ENCODE measurements at places on chromosomes 7 and 10. TPM values are rescaled to one million over a fixed set of nuclear protein-coding genes. Genes with fewer than 3 reads are reported as not detected.
A peak's percentile ranks its signal among the peaks of the same experiment; 100 is the strongest.

PRSS2 gene
- total RNA-seq = not detected

- peak; percentile 39 for DNase-seq
Measured at GRCh38 chr10:78742730-78743615, 325.8 kb upstream of the ZMIZ1 start.

DNA sequence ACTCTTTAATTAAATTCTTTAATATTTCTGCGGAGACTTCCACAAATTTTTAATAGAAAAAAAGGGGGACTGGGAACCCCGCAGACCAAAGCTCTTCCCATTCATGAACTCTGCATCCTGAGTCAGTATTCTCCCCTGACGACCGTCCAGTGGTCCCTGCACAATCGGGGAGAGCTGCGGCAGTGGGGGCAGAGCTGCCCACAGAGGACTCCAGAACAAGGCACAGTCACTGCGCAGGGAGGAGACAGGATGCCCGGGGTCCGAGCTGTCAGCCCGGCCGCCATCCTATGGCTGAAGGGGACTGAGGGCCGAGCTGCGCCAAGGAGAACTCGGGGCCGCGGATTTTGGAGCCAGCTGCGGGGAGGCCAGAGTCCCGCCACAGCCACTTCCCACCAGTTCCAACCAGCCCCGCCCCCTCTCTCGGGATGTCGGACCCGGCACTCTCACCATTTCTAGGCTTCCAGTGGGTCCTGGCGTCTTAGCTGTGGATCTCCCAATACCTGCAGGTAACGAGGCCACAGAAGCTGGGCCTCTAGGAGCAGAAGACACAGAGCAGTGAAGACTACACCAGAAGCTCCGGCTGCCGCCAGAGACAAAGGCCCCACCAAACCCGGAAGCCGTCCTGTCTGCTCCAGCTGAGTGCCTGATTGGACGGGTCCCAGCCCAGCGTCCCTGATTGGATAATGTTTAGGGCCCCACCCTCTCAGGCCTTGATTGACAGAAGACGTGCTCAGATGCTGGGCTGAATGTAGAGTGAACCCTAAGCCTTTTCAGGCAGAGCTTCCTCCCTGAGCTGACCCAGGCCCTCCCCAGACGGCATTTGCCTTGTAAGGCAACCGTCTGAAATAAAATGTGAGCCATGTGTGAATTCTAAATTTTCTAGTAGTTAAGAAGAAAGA is at the start of gene ERV3-1:
ERV3-1 (minus strand) TSS at position 594 of the 899 bp plus-strand sequence. CDS start 13,661 bp downstream, outside the sequence.
- peak; percentile 97 for DNase-seq

AFAP1L2 gene
- total RNA-seq = 0.86 TPM

GRCh38 chr7:4884164-4884563 is 648 bp upstream of the RADIL start:
- DNase-seq = no peak

- DNase-seq = no peak
Measured at GRCh38 chr10:43570971-43571370, 3.4 kb downstream of the ZNF239 start.

- DNase-seq = no peak
Measured at GRCh38 chr10:125768219-125768855, 7.3 kb downstream of the MMP21 start.
